ENCODE measurements at places on chromosomes 7 and 10.

DNA sequence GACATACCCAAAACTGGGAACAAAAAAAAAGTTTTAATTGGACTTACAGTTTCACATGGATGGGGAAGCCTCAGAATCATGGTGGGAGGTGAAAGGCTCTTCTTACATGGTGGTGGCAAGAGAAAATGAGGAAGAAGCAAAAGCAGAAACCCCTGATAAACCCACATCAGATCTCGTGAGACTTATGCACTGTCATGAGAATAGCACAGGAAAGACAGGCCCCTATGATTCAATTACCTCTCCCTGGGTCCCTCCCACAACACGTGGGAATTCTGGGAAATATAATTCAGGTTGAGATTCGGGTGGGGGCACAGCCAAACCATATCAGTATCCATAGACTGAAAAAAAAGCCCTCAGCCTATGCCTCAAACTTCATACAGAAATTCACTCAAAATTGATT, 647.2 kb downstream of the GRID1 start:
- DNase-seq, result no peak

DNA sequence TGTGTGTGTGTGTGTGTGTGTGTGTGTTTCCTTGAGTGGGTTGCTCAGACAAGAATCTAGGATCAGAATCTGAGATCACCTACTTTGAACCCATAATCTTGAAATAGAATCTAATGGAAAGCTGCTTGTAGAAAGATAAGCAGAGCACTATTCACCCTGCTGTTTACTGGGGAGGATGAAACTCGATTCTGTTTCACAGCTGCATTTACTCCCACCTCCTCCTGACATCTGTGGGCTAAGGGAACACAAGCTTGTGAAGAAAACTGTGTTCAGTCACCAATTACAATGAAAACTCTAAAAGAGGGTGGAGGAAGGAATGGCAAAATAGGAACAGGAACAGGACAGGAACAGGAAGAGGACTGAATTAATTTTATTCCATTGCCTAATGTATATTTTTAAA, 269.5 kb downstream of the TSPAN12 start:
- no peak for DNase-seq

- no peak for DNase-seq
Observed at GRCh38 chr10:126068322-126068721, 172.0 kb downstream of the FANK1 start.

DNA sequence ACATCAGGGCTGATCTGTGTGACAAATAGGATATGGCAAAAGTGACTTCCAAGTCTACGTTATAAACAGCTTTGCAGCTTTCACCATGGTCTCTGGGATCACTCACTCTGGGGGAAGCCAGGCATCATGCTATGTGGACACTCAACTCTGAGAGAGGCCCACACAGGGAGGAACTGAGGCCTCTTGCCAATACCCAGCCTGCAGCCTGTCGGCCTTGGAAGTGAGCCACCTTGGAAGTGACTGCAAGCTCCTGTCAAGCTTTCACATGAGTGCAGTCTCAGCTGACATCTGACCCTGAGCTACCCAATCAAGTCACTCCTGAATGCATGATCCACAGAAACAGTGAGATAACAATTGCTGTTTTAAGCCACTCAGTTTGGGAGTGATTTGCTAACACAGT, 56.5 kb downstream of the MMRN2 start:
- DNase-seq, result no peak

DNA sequence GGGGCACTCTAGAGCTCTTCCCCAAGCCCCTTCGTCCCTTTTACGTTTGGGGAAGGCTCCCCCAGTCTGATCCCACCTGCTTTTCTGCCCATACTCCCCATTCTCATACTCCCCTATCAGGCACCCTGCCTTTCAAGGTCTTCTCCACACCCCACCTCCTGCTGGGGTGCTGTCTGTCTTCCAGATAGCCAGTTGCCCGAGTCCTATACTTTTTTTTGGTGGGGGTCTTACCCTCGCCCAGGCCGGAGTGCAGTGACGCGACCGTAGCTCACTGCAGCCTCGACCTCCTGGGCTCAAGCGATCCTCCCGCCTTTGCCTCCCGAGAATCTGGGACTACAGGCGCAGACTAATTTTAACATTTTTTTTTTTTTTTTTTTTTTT, 775 bp upstream of the ABHD11 start:
- peak; percentile 53 for DNase-seq

GRCh38 chr7:140673063-140673773, 473 bp downstream of the ADCK2 start:
- peak; percentile 71 for DNase-seq

DNA sequence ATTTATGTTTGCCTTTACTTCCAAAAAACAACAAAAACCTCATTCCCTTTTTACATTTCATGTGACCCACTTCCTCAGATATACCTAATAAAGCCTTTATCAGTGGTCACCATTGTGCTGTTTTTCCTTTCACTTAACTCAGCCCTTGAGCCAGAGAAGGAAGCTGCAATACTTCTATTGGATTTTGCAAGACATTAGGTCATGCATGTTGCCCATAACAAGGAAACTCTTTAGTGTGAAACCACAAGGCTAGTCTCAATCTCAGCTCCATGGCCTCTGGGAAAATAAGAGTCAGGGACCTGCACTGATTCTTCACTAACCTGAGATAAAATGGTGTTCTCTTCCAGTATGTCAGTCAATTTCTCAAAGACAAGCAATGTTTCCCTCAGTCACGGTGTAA, 27.8 kb downstream of the STEAP4 start:
- no peak for DNase-seq

DNA sequence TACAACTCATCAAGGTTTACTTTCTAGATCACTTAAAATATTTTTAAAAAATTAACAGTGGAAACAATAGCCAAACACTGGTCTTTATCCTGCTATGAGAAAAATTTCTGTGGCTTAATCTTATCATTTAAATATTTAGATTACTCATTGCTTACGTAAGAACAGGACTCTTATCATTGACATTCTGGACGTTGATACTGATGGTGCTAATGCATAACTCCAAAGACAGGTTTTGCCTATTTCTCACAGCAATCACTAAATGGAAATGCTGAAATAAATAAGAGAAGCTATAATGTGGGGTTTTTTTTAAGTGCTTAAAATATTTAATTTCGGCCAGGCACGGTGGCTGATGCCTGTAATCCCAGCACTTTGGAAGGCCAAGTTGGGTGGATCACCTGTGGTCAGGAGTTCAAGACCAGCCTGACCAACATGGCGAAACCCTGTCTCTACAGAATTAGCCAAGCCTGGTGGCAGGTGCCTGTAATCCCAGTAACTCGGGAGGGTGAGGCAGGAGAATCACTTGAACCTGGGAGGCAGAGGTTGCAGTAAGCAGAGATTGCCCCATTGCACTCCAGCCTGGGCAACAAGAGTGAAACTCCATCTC, 195.0 kb downstream of the HGF start:
- no peak for DNase-seq

DNA sequence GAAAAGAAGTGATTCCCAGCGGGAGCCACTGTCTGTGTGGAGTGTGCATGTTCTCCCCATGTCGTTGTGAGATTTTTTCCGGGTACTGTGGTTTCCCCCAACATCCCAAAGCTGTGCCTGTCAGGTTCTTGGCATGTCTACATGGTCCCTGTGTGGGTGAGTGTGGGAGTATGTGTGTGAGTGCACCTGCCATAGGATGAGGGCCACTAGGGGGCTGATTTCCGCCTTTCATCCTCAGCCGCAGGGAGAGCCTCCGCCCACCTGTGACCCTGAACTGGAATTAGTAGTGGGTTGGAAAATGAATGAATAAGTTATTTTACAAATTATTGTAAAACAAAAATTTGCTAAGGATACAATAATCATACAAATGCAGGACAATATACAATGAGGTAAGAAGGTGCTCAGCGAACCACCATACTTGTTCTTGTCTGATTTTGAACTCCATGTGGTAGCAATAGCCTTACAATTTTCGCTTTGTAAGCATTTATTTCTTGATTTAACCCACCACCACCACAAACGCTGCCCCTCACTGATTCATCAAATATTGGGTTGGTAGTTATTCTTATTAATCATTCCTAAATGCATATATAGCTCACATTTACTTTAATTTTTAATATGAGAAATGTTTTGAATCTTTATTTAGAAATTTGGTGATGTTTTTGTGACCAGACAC, 641.2 kb upstream of the VSTM2A start:
- DNase-seq, result no peak

- DNase-seq, result no peak
Observed at GRCh38 chr10:33331379-33331694, 3.1 kb downstream of the NRP1 start.

GRCh38 chr7:3042861-3043489, 692 bp downstream of the CARD11 start:
- peak; percentile 82 for DNase-seq

DNA sequence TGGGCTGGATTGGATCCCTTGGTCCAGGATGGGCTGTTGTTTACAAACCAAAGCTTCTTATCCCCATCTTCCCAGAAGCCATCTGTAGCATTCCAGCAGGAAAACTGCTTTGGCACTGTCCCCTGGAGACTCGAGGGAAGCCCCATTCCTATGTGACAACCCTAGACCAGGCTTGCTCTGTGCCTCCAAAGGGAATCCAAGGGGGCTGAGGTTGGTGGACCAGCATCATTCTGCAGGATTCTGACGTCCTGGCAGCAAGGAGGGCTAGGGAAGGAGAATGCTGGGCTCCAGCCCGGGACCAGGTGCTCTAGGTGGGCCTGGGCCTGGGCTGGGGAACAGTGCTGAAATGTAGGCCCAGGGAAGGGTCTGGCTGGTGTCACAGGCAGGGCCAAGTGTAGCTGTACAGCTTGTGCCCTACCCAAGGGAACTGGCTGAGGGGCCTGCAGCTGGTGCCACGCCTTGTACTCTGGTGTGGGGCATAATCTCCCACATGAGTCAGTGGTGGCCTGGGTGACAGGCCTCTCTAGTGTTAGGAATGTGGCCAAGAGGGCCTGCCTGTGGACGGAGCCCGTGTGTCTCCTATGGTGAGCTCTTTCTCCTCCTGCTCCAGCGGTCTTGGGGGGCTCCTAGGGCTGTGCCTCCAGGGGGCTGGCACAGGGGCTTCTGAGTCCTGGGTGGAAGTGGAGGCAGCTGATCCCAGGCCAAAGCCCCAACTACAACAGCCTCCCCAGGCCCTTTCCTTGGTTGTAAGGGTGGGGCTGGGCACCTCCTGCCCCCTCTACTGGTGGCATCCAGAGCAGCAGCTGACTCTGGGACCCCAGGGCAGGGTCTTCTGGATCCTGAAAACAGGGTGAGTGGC, 25.2 kb downstream of the TRIM8 start:
- peak; percentile 44 for DNase-seq

- DNase-seq, result no peak
Observed at GRCh38 chr7:30472081-30472783, 6.4 kb downstream of the NOD1 start.

DNA sequence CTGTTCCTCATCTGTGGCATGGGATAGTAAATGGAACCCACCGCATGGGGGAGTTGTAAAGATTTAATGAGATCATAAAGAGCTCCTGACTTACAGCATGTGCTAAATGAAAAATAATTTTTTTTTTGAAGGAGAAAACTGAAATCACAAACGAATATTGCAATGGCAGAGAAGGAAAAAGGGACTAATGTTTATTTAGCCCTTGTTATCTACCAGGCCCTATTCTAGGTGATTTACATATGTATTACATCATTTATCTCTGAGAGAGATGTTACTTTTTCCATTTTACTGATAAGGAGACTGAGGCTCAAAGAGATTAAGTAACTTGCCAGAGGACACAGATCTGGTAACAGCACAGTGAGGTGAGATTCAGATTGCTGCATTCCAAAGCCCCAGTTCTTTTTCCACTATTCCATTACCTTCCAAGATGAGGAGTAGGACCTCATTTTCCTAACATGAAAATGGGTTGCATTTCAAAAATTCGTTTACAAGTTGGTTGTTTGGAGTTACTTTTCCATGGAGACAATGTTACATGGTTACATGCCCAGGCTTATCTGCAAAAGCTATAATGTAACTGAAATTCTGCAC, 28.6 kb downstream of the VCL start:
- no peak for DNase-seq

- DNase-seq, result no peak
Observed at GRCh38 chr7:29146057-29146706, at the start of gene CPVL. Gene CPVL, minus strand, starts transcription at chr7:29146537. Its CDS starts 25,476 bp downstream, at chr7:29121061.

DNA sequence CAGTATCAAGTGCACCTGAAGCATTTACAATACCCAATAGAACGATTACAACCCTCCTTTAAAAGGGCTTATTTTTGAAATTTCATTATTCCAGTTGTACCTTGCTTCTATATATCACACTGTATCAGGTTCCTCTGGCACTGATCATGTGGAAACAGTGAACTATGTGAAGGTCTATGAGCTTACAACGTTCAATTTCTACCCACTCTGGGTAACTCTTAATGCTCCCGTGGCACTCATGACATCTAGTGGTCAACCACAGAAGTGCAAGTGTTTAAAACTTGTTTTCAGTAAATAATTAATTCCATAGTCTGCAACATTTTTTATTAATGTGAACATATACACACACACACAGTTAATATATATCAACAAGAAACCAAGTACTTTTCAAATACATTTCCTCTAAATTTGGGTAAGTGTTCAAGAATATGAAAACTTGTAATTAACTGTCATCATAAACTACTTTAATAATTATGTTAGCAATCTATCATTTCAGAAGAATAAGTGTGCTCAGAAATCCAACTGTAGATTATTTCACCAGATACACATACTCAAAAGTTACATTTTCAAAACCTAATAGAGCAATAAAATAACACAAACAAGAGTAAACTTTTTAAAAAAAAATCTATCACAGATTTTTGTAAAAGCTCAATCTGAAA, 61.0 kb downstream of the MPP7 start:
- peak; percentile 27 for DNase-seq
